Esophagus squamous epithelium (tissue), 5 donors: ENCODE measurements at places on chromosomes 7 and 10.

DNA sequence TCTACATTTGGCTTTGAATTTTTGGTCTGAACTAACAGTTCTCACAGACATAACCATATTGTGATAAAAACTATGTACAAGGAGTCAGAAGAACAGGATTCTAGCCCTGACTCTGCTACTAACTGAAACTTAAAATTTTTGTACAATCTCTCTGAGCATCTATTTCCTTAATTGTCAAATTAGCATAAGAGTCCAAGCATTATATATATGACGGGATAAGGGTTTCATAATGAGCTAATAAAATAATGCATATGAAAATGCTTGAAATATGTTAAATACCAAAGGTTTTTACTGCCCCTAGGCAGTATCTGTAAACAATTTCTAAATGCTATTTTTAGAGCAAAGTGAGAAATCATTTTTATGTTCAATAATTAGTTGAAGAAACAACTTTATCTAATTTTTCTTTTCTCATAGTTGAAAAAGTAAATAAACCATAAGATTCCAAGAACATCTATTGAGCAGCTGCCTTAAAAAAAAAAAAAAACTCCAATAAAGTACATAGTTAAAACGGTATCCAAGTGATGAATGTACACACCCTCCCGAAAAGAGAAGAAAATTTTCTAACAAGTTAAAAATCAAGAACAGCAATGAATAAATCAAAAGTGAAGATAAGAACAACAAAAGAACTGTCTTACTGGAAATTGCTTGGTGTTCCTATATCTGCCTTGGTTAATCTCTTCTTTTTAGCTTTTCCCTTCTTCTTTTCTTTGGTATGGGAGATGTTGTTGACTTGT is 40.4 kb downstream of the LMOD2 start:
- no peak for DNase-seq

- no peak for DNase-seq
Measured at GRCh38 chr7:155471718-155472117, 13.8 kb downstream of the EN2 start.

DNA sequence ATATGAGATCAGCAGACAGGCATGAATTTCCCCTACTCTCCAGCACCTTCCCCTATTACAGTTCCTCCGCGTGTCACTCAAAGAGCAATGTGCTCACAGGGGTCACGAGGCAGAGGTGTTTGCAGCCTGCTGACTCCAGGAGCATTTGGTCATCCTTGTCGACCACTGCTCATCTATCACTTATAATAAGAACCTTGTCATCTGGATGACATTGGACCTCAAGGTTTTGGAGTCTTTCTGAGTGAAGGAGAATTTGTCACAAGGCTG is 32.9 kb upstream of the PLPP4 start:
- DNase-seq, result no peak

- no peak for DNase-seq
Measured at GRCh38 chr7:155184923-155185322, 112.8 kb upstream of the INSIG1 start.

DNA sequence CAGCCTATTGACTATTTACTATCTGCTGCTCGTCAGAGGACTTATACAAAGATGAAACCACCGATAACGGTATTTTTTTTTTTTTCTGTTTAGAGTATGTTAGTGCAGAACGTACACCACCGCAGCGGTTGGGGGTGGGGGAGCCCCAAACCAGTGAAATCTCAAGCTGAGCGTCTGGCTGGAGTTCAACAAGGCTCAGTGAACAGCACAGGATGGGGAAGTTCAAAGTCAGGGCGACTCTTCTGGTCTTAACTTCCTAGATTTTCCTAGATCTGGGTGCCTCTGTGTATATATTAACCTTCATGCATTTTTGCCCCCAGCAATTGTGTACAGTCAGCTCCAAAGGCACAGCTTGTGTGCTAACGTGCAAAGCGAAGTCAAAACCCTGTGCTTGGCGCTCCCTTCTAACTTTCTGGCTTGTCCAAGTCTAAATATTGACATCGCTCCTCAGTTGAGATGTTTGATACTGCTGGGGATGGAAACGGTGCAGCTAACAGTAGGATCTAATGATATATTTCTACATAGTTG is 1.1 kb downstream of the RHOBTB1 start:
- no peak for DNase-seq

DNA sequence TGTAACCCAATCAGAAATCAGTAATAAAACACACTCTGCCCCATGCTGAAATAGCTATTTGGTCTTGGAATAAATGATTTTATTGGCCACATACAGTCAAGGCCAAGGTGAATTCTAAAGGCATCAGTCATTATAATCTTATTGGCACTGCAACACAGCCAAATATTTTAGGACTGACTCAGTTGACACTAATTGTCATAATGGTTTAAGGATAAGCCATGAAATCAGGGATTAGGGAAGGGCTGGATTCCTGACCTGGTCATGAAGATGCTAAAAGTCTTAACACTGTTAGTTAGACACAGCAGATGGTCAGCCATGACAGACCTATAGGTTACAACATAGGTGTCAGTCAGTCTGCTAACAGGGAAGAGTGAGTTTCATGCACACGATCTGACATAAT is 330.3 kb upstream of the NPSR1 start:
- no peak for DNase-seq

DNA sequence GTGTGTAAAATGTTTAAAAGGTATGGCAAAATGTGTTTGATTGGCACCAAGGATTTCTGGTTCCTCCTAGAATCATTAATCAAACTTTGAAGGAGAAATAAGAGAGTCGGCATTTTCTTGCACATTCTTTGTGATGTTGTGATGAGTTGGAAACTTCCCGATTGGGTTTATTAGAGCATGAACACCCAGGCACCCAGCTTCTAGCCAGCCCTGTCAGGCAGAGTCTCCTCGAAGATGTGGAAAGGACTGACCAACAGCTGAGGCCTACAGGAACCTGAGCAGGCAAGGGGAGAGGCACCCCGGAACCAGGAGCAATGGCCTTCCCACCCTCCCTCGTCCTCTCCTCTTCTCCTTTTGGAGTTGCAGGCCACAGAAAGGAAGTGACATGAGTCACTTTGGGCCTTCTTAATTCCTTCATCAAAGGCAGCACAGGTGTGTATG is 68.7 kb downstream of the EGFR start:
- no peak for DNase-seq

DNA sequence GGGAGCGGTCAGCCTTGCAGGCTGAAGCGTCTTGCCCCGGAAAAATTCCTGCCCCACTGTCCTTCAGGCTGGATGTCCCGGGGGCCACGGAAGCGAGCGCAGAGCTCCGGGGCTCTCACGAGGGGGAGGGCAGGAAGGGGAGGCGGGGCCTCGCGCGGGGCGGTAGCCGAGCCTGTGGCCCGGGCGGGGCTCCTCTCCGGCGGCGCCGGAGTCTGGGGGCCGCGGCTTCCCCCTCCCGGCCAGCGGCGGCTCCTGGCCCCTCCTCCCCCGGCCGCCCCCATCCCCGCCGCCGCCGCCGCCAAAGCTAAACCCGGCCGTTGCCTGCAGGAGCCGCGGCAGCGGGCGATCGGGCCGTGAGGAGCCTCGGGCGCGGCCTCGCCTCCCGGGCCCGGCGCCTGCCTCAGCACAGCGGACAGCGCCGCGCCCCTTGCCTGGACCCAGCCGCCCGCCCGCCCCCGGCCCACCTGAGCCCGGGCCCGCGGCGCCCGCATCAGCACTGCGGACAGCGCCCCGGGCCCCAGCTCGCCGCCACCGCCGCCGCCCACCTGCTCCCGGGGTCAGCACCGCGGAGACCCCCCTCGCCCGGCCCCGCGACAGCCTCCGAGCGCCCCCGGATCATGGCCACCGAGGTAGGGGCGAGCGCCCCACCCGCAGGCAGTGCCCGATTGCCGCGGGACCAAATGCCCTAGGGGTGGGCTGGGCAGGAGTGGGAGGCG is at the start of gene GOLGA7B:
TSS of gene GOLGA7B (plus strand) at position 157 of the 716 bp plus-strand sequence. CDS start at position 618, 461 bp downstream.
- DNase-seq, result no peak

DNA sequence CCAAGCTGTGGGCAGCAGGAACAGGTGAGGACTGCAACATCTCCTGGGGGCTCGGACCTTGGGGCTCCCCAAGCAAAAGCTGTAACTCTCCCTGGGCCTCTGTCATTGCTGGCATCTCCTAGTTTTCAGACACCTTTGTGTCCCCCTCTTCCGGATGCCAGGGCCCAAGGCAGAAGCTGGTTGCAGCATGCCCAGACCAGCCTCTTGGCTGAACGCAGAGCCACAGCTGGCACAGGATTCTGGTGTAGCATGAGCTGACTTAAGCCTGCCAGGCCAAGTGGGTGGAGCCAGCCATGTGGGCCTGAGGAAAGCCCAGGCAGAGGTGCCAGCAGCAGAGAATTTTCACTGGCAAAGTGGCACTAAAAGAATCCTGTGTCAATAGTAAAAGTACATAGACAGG is 43.5 kb downstream of the ZWINT start:
- no peak for DNase-seq

- no peak for DNase-seq
Measured at GRCh38 chr10:24427678-24428409, 218.9 kb downstream of the KIAA1217 start.

GRCh38 chr7:123154231-123154860 is 45.4 kb downstream of the SLC13A1 start:
- no peak for DNase-seq

DNA sequence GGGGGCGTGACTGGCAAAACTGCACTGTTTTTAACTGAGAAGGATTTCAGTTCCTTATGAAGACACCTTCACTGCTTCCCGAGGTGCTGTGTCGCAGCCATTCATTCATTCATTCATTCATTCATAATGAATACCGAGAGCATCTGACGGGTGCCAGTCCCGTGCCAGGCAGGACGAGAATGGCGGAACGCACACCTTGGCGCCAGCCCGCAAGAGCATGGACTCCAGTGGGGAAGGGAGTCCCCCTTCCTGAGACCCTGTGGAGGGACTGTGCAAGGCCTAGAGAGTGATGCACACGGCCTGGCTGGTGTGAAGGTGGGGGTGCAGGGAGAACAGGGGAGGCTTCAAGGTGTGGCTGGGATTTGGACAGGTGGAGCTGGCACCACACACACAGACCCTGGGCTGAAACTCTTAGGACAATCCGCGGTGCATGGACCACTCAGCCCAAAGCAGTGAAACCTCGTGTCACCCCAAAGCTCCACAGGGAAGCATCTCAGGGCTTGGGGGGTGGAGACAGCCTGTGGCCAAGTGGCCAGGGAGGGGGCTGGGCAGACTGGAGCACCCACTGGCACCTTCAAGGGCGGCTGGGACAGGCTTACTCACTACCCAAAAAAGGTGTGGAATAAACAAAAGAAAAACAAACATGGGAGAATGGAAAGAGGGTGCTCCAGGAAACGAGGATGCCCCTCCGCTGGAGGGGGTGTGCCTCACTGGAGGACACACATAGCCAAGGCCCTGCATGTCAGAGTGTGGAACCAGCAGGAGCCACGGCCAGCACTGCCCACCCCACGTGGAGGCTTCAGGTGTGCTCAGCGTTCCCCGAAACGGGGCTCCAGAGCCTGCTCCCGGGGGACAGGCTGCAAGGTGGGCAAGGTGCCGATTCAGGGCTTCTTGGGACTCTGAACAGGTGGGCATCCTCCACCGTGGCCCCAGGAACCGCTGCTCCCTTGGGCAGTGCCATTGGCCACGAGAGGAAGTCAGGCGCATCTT is 37.7 kb downstream of the EBF3 start:
- no peak for DNase-seq

GRCh38 chr10:106573106-106573505 is 591.4 kb downstream of the SORCS1 start:
- DNase-seq, result no peak

DNA sequence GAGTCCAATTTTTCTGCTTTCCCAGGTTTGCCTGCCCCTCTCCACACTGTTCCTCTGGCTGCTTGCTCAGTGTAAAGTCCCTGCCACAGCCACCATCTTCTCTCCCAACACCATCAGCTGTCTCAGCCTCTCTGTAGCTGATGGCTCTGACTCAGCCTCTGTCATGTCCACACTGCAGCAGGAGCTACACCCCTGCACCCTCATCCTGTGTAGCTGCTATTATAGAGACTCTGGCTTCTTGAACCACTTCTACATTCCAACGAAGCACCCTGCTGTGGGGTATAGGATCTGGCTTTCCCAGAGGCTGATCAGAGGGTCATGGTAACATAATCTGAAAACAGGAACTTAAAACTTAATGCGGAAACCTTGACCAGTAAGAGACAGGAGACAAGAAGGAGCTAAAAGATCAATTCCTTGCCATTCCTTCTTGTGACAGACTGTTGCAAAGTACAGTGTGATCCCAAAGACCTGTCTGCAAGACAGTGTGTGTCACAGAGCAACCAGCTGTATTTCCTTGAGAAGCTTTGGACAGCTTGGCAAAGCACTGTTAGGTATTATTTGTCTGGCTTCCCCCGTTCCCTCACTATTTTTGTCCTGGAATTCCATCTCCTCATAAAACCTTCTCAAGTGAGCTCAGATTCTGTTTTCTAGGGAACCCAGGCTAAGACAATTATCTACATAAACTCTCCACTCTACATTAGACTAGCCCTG is 42.3 kb downstream of the NRCAM start:
- DNase-seq, result no peak

GRCh38 chr7:100171840-100172239 is 3.4 kb upstream of the GAL3ST4 start:
- DNase-seq, result no peak

- no peak for DNase-seq
Measured at GRCh38 chr10:77188000-77188395, 449.6 kb downstream of the KCNMA1 start.

DNA sequence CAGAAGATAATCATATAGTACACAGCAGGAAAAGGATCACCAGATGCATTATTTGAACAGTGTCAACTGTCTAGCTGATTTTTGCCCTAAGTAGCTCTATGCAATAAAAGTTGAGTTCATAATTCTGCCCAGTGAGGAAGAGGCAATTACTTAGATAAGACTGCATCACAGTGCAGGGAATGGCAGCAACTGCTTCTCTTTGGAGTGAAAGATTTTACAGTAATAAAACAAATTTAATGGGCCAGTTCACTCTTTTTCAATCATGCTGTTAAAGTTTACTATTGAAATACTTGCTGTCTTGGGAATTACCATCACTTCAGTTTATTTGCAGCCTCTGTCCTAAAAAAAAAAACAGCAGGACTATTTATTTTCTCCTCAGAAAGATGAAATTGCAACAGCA is 907.9 kb downstream of the ANKRD7 start:
- DNase-seq, result no peak

GRCh38 chr10:92291616-92291865 is 574 bp downstream of the MARCHF5 start:
- no peak for DNase-seq

- no peak for DNase-seq
Measured at GRCh38 chr7:34761206-34761605, 103.2 kb downstream of the NPSR1 start.

- no peak for DNase-seq
Measured at GRCh38 chr7:102872460-102872859, 40.3 kb upstream of the LRRC17 start.

DNA sequence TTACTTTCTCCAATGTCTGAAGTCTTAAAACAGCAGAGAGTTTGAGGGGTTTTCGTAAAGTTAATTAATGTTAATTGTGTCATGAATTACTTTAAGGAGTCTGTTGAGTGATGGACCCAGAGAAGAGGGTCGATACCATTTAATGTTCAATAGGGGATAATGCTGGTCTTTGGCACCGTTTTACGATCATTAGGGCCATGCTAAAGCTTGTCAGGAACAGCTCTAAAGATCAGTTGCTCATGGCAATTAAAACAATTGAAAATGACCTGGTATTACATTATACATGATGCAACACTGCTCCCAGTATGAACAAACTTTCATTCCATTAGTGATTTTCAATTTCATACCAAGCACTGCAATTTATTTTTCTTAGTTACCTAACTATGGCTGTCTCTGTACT is 296.9 kb downstream of the ETV1 start:
- DNase-seq, result no peak

- DNase-seq, result no peak
Measured at GRCh38 chr10:95655571-95656290, 780 bp downstream of the ALDH18A1 start.
